SW480 (cell line): ENCODE measurements at places on chromosomes 2 and 18.

DNA sequence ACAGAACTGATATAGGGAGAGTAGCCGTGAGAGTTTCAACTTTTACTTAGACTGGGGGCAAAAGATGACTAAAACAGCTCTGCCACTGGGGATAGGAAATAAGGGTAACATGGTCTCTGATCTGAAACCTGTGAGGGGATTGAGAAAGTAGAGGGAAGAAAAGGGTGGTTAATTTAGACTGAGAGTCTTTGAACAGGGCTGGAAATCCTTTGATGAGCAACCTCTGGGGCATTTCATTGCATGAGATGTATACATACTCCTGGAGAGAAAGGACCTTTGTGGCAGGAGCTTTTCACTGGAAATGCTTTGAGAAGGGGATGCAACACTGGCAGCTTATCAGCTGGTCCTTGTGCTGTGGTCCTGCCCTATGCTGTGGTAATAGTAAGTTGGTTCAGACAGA is 9.4 kb downstream of the GALNT1 start:
- DNase-seq: no peak

- DNase-seq: no peak
Observed at GRCh38 chr2:164792316-164793170, 49.1 kb downstream of the COBLL1 start.

GRCh38 chr2:33616873-33617272 is 17.8 kb upstream of the FAM98A start:
- DNase-seq: no peak

- DNase-seq: peak; percentile 17
Observed at GRCh38 chr2:19902216-19902740, 495 bp upstream of the TTC32 start.

- DNase-seq: no peak
Observed at GRCh38 chr2:10254373-10255188, 48.1 kb upstream of the HPCAL1 start.

DNA sequence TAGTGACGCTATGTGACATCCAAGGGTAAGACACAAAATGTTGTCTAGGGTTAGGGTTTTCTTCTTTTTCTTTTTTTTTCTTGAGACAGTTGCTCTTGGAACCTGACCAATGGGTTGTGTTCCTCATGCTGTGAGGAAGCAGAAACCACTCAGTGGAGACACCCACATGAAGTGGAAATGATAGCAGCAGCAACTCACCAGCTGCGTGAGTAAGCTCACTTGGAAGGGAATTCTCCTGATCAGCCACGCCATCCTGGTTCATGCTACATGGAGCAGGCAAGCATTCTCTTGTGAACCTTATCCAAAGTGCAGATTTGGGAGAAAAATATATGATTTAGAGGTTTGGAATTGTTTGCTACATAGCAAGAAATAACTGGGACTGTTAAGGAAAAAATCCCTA is 863.7 kb downstream of the EPHA4 start:
- DNase-seq: no peak
